ENCODE measurements at places on chromosomes 1 and 21. TPM values are rescaled to one million over a fixed set of nuclear protein-coding genes. Genes with fewer than 3 reads are reported as not detected.
A peak's percentile ranks its signal among the peaks of the same experiment; 100 is the strongest.

DNA sequence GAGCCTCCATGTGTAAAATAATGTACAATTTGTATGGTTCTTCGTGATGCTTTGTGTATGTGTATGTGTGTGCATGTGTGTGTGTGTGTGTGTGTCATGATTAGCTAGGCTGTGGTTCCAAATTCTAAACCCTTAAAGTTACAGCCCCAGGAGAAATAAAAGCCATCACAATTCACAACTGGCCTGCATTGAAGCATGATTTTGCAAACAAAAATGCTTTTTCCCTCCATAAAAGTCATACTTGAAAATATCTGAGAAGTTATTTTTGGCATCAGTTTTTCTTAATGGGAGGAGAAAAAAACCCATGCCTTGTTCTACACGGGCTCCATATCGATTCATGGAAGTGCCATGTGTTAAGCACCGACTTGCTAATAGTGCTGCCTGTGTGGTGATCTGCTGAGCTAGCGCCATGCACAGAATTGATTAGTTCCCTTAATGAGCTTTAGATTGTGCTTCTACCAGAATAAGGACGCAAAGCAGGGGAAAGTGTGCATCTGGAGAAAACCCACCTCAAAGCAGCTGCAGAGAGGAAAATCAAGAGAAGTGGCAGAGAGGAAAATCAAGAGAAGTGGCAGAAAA is 207.3 kb downstream of the DSCAM start:
- no peak for DNase-seq

GRCh38 chr1:14778541-14778897 is 180.0 kb downstream of the KAZN start:
- DNase-seq, result no peak

DNA sequence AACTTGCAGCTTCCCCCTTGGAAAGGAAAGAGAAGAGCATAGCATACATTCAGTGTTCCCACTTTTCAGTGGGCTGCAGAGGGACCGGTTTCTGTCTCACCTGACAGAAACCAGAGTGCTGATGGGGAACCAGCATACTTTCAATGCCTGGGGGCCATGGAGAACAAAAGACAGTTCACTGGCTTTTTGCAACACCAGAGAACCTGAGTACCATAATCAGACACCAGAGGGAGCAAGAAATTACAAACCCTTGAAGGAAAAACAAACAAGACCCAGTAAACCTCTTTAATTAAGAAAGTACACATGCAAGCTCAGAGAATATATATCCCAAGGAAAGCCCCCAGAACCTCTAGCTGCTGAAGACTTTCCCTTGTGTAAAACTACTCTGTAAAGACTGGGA is 51.1 kb downstream of the CSMD2 start:
- DNase-seq, result peak; percentile 2

DNA sequence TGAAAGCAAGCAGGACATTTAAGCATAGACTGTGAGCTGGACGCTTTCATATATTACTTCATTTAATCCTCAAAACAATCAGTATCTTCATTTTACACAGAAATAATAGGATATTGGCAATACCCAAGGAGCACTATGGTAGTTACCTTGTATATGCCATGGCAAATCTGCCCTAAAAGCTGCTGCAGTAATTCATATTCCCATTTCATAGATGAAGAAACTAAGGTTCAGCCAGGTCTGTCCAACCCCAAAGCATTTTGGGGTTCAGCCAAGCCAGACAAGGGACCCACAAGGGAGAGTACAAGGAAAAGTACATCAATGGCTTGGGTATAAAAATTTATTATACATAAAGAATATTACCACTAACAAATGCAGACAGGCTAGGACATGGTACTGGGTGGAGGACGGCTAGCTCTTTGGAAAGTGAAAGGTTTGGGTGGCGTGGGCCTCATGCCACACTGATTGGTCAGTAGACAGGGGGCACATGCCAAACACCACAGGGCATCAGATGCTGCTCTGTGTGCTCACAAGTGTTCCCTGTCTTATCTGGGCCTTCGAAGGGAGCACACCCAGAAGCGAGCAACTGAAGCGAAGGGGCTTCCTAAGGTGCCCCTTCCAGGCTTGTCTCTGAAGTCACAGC is 23.9 kb upstream of the PTAFR start:
- no peak for DNase-seq

- DNase-seq, result no peak
Observed at GRCh38 chr1:9448132-9449109, 90.8 kb upstream of the SLC25A33 start.

DNA sequence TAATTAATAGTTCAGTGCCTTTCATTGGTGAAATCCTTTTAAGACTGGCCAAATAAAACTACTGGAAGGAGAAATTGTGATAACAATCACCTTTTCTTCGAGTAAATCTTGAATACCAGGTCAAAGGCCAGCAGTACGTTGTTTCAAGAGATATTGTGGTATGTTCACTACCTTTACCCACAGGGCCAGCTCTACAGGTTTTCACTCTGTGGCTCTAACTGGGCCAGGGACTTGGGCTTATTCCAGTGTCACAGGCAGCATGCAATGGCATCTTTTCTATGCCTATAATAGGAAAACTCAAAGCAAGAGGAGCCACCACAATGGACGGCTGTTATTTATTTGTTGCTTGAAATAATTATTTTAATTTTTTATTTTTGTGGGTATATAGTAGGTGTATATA is 26.8 kb upstream of the LRIF1 start:
- no peak for DNase-seq

DNA sequence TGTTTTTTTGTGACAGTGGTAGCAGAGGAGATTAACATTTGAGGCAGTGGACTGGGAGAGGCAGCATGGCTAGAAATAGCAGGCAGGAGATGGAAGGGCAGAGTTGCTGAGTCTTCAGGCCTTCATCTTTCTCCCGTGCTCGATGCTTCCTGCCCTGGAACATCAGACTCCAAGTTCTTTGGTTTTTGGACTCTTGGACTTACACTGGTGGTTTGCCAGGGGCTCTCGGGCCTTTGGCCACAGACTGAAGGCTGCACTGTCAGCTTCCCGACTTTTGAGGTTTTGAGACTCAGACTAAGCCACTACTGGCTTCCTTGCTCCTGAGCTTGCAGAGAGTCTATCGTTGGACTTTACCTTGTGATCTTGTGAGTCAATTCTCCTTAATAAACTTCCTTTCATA is 24.2 kb upstream of the LEFTY2 start:
- no peak for DNase-seq

- no peak for DNase-seq
Observed at GRCh38 chr1:115869064-115869463, 28.1 kb upstream of the NHLH2 start.

DNA sequence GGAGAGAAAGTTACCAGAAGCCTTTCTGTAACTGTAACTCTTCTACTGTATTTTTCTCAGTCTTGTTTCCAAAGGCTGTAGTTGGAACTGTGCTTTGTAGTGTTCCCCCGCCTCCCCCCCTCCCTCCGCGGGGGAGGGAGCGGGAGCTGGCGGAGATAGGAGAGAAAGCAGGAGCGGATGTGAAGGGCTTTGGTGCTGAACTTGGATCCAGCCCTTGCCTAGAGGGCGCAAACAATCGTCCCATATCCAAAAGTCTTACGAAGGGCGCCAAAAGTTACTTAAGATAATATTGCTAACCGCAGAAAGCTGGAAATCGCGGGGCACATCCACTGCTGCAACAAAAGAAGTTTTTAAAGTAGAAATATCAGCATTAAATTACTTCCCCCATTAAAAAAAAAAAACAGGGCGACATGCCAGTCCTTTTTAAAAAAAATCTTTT is 2.4 kb upstream of the NFIA start:
- DNase-seq, result peak; percentile 44

Gene C1orf56
- 6.9 TPM for total RNA-seq

GRCh38 chr1:98057236-98057910 is 136.5 kb upstream of the DPYD start:
- DNase-seq, result no peak

Gene C4BPA
- not detected for total RNA-seq

Gene BARHL2
- total RNA-seq, result not detected

DNA sequence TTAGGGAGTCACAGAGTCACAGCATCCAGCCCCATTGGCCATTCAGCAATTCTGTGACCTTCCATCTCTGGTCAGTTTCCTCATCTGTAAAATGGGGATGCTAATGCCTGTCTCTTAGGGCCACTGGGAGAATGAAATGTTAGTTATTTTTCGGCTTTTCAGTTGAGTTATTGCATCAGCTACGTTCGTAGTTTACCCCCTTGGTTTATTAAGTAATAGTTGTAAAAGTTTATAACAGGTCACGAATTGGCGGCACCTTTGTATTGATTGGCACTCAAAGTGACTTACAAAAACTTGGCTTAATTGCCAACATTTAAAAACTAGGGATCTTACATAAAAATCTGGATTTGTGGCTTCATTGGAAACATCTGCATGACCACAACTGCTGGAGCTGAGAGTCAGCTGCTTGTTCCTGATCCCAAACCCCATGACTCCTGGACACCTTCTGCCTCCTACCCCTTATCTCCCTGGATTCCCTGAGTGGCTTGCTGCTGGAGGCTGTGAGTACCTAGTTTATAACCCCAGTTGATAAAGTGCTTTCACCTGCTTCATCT is 23.0 kb upstream of the SLC1A7 start:
- DNase-seq, result no peak

DNA sequence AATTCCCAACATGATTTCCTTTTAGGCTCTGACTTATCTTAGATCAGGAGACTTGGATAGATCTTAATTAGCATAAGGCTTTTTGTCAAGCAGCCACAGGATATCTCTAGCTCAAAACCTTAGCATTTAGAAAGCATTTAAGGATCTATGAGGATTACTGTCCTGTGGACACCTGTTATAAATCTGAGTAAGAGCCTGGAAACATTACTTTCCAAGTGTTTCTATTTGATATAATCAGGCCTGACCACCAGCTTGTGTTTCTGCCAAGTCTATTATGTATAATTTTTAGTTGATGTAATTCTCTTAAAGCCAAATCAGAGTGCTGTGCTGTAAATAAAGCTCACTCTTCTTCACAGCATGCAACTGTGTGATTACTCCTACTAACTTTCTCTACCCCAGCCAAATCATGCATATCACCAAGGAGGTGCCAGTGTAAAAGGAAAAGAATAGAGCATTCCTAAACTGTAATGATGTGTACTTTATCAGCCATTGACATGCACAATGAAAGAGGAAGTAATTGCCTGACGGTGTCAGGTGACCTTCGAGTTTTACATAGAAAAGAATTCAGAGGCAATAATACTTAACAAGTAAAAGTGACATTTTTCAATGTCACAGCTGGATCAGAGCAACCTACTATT is 309.9 kb upstream of the PRMT6 start:
- no peak for DNase-seq

Gene OVAAL
- total RNA-seq, result not detected

Gene RNPEP
- total RNA-seq, result 112 TPM

Gene KRTAP11-1
- total RNA-seq, result not detected

DNA sequence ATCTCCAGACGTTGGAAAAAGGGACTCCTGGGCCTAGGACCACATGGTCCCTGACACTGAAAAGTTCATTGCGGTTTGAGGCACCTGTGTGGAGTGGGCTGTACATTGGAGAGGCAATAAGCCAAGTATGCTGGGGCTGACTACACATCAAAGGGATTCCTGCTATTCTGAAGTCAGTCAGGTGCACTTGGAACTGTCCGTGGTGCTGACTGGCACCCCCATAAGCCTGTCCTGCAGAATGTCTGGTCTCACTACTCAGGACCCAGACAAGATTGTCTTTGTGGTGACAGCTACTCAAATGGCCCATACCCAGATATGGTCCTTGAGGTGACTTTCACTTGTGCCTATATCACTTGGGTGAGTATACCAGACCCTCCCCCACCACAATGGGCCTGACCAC is 150.6 kb downstream of the RWDD3 start:
- DNase-seq, result peak; percentile 42

- DNase-seq, result peak; percentile 79
Observed at GRCh38 chr1:15797614-15798390, 9.6 kb downstream of the UQCRHL start.

DNA sequence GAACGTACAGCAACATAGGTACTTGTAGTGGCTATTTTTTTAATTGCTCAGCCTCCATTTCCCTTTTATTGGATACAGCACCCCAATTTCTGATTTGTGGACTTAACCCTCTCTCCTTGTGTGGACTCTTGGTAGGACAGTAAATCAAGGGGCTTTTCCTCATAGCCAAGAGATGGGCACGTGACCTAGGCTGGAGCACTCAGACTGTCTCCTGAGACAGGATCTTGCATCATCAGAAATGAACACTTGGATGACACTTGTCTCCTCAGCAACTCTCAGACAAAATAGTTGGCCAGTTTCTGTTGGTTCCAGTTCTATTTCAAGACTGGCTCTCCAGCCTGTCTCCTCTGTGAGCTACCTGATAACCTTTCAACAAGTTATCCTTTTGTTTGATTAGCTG is 112.9 kb upstream of the ZNF678 start:
- DNase-seq, result no peak

DNA sequence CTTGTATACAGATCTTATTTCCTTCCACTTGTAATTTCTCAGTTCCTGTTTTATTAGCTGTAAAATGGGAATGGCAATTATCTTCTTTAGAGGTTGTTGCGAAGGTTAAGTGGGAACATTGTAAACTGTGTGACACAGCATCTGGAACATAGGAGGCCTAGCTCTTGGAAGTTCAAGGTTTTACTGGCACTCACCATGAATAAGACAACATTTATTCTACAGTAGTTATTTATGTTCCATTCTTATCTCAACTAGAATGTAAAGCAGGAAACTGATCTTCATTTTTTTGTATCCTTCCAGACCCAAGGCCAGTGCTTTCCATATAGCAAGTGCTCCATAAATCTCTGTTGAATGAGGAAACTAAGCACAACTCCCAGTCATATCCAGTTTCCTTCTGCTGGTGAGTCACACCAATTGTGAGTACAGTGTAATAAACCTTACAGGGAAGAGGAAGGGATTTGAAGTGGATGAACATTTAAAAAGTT is 1.4 kb downstream of the BCL10 start:
- DNase-seq, result peak; percentile 66

GRCh38 chr1:162080472-162081015 is 11.1 kb downstream of the NOS1AP start:
- no peak for DNase-seq

Gene NCMAP
- total RNA-seq, result not detected

Gene CADM3
- 0.26 TPM for total RNA-seq

GRCh38 chr1:3037281-3038040 is 16.2 kb downstream of the ACTRT2 start:
- DNase-seq, result no peak

- no peak for DNase-seq
Observed at GRCh38 chr1:161304927-161305866, 4.6 kb downstream of the MPZ start.

DNA sequence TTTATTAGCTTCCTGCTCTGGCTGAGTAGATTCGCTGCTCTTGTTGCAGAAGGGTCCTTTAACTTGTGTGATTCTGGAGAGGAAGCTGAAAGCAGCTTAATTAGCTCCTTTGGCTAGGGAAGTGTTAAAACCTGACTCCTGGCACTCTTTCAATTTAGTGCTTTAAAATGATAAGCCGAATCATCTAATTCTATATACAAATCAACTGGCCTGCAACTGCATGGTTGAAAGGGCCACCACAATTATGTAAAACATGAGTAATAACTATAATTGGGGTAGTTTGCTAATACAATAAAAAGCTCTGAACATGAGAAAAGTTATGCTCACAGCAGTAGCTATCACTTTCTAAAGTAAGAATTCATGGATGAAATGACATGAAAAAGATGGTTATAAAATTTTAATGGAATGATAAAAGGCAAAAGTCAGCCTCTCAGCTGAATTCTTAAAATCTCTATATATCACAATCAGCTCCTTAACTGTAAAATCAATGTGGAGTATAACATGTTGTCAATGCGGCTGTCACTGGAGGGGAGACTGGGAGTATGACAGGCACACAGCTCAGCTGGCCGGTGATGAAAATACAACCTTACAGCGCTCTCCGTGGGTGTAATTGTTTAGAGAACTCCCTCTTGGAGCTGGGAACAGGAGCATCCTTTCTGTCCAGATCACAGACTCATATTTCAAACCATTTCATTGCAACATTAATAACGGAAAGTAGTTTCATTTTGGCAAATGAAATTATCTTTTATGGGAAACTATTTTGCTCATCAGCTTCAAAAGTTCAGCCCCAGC is 324.4 kb downstream of the KCTD3 start:
- DNase-seq, result peak; percentile 16

All from A172 (cell line).